ENCODE measurements at places on chromosomes 4 and X.

GRCh38 chr4:157934151-157934550 is 238.7 kb downstream of the GASK1B start:
- DNase-seq = no peak

GRCh38 chrX:120120223-120120622 is 4.5 kb upstream of the RHOXF1 start:
- DNase-seq = no peak

GRCh38 chr4:33649015-33649414 is 2595.3 kb downstream of the ARAP2 start:
- DNase-seq = no peak

DNA sequence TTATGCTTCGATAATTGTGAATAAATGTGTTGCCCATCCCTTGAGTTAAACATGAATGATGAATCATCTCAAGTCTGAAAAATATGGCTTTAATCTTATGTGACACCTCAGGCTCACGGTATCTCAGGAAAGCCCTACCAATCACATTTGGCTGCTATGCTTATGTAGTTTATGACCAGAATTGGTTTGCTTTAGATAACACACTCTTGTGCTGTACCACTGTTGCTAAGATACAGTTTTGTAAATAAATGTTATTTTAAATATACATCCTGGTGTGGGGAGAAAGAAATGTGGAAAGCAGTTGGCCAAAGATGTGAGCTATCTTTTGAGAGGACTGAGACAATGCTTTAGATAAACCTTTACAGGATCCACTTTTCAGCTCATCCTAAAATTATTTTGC is 63.2 kb downstream of the NPY1R start:
- no peak for DNase-seq

GRCh38 chr4:163495900-163496299 is 1.4 kb downstream of the TMA16 start:
- no peak for DNase-seq

DNA sequence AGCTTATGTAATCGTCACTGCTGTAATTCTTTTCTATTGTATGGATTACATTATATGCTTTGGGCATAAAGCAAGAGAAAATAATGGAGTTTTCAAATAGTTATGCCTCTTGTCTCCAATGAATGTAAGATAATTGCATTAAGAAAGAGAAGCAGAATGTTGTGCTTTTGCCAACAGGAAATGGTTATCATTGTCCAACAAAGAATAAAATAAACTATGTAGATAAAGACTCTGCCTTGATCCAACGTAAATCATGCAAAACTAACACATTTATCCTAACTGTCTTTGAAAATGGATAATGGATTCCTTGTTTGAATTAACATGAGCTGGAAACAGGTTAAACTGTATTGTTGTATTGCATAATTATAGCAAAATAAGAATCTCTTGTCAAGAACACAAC is 1709.0 kb downstream of the PCDH7 start:
- no peak for DNase-seq

GRCh38 chrX:39946822-39947221 is 150.9 kb downstream of the BCOR start:
- no peak for DNase-seq

- DNase-seq = no peak
These were observed 107.1 kb downstream of the ANXA10 start for GRCh38 chr4:168199260-168199957.

GRCh38 chr4:123676890-123677229 is 280.3 kb downstream of the SPRY1 start:
- no peak for DNase-seq

DNA sequence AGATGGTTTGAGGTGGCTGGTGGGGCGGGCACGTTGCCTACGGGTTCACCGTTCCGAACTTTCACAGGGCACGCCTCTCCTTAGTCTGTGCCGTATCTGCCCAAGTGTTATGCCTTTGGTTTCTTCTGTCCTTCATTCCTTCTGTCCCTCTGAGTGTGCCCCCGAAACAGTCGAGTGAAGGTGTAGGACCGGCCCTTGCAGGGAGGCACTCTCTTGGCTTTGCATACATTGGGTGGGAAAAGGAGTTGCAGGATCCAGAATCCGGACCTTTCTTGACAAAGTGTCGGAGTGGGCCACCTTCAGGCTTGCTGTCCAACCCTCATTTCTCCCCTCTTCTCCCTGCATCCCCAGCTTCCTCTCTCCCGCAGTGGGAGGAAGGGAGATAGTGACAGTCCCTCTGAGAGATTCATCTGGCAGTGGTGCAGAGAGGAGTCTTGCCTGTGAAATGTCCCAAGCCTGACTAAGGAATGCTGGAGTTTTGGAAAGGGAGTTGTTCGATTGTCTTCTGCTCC is 569 bp downstream of the ARFIP1 start:
- DNase-seq = no peak

- no peak for DNase-seq
These were observed 32.8 kb upstream of the TMPRSS11A start for GRCh38 chr4:67996127-67996526.

DNA sequence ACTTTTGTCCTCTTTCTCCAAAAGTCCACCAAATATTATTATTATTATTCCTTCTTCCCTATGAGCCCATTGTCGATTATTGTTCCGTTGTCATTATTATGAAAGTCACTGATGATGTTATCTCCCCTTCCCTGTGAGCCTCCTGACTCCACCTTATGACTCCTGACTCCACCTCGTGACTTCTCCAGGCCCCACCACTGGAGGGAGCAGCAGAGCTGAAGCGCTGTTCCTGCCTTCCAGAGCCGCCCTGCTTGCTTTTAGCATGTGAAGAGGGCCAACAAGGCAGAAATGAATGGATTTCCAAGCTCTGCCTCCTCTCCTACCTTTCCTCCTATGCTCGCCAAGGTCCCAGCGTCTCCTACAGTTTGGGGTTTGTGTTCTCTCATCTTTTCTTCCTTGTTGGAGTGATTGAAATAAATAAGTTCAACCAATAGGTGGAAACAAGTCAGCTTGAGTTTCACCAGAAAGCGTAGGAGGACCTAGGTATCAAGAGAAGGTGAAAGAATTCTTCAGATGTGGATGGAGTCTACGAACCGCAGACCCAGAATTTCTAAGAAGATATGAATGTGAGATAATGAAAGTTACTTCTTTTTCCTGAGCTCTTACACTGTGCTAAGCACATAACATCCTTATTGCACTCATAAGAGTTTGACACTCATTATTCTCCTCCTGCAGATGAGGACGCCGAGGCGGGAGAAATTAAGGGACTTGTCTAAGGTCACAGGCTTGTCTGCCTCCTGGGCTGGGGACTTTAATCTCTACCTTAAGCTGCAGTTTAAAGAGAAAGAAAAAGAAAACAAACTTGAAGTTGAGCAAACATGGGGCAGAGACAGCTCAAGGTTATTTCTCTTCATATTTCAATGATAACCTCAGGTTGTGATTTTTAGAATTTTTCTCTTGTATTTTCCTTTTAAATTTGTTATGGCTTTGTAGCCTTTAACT is 26.1 kb downstream of the IGSF1 start:
- DNase-seq = no peak

DNA sequence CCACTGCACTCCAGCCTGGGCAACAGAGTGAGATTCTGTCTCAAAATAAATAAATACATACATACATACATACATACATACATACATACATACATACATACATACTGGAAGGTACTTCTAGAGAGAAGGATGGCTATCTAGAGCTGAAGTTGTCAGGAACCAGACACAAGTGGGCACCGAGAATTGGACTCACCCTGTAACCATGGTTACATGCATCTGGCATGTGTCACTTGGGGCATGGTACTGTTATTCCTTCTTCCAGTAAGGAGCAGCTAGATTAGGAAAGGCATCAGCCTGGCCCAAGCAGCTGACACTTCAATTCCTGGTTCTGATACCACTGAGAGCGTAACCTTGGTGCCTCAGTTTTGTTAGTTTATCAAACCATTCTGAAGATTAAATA is 127.1 kb downstream of the SH3KBP1 start:
- no peak for DNase-seq

DNA sequence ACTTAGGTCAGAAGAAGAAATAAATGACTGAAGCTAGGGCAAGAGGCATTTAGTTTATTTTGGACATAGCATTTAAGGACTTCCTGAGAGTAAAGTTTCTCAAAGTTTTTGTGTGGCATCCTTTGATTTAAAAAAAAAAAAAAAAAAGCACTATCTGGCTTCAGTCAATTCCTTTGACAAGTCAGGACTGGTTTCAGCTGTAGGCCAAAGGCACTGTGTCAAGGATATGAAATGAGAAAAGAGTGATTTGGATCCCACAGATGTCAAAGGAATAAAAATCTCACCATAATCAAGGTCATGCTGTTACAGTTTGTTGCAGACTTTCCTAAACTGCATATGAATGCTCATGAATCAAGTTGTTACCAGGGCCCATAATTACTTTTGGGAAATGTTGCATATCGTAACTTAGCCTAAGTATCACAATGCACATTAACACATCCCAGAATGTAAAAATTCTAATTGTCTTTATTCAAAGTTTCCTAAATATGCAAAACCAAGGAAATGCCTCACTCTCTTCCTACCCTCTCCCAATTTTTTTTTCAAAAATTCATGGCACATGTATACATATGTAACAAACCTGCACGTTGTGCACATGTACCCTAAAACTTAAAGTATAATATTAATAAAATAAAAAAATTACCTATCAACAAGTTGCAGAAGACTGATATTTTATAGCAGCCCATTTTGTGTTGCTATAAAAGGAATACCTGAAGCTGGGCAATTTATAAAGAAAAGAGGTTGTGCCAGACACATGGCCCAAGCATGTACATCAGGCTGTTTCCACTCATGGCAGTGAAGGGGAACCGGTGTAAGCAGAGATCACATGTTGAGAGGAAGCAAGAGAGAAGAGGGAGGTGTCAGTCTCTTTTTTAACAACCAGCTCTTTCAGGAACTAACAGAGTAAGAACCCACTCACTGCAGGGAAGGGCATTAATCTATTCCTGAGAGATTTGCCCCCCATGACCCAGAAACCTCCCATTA is 33.7 kb upstream of the ADAMTS3 start:
- DNase-seq = no peak

DNA sequence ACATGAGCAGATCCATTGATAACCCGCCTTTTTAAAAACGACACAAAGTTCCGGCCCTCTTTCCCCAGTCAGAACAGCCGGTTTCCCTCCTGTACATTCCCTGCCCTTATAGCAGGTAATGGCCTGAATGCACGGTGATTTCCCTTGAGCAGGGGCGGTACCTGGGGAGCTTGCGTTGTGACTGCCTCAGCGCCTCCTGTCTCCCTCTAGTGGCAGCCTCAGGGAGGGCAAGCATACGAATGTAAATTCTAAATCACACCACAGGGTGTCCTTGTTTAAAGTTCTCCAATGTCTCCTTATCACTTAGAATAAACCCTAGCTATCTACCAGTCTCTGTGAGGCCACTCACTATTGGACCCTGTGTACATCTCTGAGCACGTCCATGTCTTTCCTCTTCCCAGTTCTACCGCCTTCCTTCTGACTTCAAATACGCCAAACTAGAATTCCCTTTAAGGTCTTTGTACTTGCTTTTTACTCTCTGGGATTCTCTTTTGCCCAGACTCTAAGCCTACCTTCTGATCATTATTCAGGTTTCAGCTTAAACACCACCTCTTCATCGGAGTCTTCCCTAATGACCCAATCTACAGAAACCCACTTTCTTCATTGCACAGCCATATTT is 18.4 kb upstream of the LDB2 start:
- DNase-seq = peak; percentile 33

- peak; percentile 10 for DNase-seq
These were observed 52.9 kb upstream of the HPF1 start for GRCh38 chr4:169810325-169811323.

DNA sequence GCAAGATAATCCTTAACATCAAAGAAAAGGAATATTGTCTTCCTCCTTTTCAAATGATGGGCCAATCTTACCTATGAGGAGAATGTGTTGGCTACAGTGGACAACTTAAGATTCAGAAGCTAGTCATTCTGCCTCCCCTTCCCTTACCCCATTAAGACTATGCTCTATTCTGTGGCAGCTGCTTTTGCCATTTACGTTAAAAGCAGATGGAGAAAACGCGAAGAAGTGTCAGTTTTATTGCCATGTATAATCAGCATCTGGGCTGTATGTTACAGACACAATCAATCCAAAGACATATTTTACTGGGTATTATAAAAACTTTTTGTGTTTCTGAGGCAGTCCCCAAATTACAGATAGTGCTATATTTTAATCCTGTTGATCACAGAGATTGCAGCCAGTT is 196.1 kb upstream of the PACRGL start:
- no peak for DNase-seq

DNA sequence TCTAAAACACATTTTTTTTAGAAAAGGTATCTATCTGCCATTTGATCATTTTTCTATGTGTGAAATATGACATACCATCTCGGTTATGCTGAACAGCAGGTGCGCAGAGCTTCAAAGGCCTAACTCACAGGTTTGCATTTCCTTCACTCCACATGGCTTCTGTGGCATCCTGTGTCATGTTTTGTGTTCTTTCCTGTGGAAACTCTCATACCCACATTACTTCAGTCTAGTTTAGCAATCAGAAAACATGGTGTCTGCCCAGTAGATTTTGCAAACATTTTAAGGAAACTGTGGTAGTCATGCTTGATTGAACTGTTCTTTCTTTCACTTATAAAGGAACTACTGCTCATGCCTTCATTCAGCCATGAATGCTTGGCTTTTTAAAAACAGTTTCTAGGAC is 11.3 kb upstream of the ARAP2 start:
- DNase-seq = no peak

Data from progenitor cell of endocrine pancreas (in vitro differentiated cells).